ENCODE measurements at places on chromosomes 2 and 18.

- DNase-seq, result no peak
Measured at GRCh38 chr2:158644139-158644538, 151.0 kb upstream of the DAPL1 start.

DNA sequence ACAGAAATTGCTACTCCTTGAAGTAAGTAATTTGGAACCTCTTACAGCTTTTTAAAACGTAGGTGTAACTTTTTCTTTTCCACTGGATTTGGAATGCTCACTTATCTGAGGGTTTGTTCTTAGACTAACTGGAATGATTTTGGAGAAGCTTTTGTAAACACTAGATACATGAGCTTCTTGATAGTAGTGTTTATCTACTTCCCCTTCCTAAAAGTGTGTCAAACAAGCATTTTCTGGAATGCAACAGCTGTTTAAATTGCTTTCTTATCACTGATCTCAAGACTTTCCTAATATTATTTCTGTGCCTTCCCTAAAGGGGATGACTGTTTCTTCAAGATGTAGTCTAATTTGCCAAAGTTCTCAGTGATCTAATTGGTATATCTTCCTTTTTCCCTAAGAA, 282.6 kb downstream of the CCDC178 start:
- no peak for DNase-seq

DNA sequence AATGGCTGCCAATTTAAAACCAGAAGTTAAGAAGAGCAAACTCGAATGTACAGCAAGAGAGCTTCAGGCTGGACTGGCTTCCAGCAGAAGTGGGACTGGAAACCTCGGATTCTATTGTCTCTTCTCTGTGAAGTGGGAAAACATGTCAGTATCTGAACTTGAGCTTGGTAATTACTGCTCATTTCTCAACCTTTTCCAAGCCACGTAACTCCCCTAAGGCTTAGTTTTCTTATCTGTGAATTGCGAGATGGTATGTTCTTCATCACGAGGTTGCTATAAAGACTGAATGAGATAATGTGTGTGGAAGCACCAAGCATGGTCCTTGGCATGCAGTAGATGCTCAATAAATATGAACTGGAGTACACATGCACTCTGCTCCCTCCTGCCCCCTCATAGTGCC, 259.4 kb upstream of the SPRED2 start:
- no peak for DNase-seq

- DNase-seq, result no peak
Measured at GRCh38 chr18:64119916-64120315, 29.0 kb downstream of the LINC00305 start.

GRCh38 chr2:70565039-70565731, 11.6 kb upstream of the TGFA start:
- DNase-seq, result no peak

GRCh38 chr18:31738460-31739407, 21.9 kb downstream of the SLC25A52 start:
- no peak for DNase-seq

DNA sequence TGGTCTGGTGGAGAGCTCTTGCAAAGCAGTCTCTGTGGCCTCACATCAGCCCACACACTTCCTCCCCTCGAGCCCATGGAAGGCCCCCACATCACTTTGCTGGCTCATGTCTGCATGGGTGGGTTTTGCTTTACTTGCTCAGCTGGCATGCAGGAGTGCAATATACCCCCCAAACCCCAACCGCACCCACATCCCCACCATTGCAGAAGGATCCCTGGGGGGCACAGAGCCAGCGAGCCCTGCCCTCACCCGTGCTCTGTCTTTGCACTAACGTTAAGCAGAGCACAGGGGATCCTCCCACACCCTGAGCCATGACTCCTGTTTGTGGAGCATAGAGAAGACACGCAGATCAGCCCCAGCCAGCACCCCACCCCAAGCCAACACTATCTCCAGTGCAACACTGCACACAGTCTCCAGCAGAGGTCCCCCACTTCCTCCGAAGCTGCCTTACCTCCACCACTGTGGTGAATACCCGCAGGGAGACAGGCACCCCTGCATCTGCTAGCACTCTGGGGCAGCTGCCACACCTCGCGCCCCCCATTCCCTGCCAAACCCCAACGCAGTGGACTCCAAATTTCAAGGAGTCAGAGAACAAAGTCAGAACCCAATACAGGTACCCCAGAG, 177.8 kb upstream of the RGPD4 start:
- DNase-seq, result no peak

DNA sequence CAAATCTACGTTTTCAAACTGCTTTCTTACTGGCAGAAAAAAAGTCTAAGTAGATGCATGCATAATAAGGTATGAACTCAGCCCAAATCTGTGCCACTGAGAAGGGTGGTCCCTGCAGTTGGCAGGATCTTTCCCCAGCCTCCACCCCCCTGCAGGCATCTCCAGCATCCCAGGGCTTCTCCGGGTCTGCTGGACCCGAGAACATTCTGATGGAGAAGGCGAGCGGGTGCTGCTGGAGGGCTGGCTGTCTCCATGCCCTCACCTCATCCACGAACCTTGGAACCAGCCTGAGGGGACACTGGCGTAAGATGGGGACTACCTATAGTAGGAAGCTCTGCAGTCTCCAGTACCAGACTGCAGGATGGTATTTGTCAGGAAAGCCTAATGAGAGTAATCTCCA, 198.9 kb downstream of the HDAC4 start:
- no peak for DNase-seq

GRCh38 chr18:21449367-21450290, 150.9 kb downstream of the ESCO1 start:
- DNase-seq, result no peak

- no peak for DNase-seq
Measured at GRCh38 chr2:141199711-141200110, 931.1 kb downstream of the LRP1B start.

- DNase-seq, result no peak
Measured at GRCh38 chr2:172472446-172473033, 45.2 kb downstream of the ITGA6 start.

DNA sequence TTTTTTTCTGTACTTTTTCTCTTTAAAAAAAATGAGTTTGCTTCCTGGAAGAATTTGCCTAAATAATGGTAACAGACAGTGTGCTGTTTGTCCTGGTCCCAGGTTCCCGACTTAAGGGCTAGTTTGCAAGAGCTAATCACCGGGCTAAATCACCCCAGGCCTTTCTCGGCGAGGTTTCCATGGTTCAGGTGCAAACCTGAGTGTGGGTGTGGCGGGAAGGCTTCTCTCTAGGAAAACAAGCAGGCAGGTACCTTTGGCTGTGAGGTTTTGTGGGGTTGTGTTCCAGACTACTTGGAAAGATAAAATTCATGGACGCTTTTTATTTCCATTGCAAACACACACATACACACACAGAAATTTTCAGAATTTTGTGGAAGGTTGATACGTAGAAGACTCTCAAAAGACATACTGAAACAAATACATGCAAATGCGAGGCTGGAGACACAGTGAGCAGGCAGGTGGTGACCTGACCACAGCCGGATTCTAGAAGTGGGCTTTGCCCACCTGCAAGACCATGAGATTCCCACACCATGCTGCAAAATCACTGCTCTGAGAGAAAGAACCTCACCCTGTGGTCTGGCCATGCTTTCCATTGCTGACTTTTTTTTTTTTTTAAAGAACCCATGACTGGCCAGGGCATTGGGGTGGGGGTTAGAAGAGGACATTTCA, 815 bp downstream of the CNDP1 start:
- DNase-seq, result no peak

DNA sequence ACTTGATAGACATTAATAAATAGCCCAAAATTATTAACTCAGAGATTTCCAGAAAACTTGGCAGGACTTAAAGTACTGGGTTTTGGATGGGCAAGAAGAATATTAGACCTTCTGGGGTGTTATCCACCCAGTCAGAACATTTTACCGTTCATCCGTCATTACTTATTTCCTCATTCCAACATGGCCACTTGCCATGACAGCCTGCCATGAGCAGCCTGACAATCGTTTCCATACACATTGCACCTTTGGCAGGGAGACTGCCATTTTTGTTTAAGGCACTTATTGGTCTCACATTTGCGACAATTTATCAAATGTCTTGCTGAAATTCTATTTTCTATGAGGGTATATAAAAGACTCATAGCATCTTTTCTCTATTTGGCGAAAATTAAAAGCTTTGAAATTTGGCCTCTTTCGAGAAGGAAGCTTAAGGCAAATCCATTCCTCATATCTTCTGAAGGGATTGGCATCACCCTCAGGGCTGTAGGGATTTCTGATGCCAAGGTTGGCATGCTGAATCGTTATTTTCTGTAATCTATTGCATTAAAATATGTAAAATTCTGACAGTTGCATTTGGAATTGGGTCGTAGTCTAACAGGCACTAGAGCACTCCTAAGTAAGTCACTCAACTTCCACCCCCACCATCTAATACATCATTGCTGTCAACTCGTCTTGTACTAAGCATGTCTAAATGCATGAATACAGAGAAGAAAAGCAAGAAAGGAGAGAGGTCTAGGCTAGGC, 406.3 kb upstream of the PIK3C3 start:
- DNase-seq, result no peak

DNA sequence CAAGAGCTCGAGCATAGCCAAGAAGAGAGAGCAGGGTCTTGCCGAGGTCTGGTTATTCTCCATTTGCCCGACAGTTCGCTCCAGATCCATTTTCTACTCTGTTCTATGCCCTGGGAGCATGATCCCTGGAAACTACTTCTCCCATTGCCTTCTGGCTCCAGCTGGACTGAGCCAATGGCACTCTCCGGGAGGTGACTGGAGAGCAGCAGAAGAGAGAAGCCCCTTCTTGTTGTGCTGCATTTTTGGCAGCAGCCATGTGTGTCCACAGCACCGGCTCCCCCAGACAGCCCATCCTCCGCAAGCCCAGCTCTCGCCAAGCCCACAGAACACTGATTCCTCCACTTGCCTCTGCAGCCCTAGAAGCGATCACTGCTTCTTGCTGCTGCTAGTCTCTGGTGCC, 345.5 kb downstream of the TNS1 start:
- DNase-seq, result no peak

DNA sequence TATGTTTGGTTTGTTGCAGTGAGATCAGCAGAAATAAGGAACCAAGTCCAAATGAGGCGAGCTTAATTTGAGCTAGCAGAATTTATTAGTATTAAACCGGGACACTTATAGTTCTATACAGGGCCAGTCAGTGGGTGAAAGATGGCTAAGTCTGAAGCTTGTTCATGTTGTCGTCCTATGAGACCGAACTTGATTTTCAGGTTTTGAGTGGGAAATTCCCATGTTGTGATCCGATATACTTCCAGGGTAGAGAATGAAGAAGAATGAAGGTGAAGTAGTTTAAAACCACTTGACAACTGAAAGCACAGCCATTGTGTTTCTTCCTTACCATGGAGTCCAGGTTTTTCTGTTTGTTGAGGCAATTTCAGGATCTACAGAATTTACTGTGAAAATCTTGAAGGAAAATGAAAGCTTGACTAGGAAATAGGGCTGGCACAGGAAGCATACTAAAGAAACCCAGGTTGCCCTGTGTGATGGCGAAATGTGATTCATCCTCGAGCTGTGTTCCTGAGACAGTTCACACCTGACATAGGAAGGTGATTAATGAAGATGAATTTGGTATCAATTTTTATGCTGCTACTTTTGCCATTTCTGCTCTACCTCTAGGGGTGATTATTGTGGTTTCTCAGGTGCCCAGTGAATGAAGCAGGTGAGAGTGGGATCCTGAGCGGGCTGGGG, 37.6 kb upstream of the MGAT5 start:
- no peak for DNase-seq

DNA sequence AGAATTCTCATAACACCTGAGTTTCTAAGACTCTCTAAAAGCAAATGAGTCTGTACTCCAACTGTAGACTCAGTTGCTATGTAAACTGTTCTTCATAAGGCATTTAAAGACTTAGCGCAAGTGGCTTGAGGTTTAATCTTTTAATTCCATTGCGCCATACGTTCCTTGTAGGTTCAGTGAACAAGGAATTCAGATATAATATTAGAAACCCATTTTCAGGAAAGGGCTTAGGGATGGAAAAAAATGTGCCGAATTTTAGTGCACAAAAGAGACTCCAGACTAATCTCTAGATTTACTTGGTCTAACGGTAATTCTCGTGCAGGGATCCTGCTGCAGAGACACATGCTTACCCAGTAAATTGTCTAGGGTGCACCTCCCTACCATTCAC, 268.9 kb upstream of the TANK start:
- DNase-seq, result no peak

DNA sequence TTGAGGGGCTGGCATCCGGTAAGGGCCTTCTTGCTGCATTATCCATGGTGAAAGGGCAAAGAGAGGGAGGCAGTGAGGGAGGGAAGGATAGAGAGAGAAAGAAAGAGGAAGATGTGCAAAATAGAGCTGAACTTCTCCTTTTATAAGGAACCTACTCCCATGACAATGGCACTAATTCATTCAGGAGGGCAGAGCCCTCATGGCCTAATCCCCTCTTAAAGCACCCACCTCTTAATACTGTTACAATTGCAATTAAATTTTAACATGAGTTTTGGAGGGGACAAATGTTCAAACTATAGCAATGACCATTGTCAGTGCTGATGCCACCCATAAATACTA, 60.2 kb downstream of the CXCR4 start:
- DNase-seq, result no peak

- no peak for DNase-seq
Measured at GRCh38 chr2:69449906-69450305, 12.7 kb upstream of the NFU1 start.

DNA sequence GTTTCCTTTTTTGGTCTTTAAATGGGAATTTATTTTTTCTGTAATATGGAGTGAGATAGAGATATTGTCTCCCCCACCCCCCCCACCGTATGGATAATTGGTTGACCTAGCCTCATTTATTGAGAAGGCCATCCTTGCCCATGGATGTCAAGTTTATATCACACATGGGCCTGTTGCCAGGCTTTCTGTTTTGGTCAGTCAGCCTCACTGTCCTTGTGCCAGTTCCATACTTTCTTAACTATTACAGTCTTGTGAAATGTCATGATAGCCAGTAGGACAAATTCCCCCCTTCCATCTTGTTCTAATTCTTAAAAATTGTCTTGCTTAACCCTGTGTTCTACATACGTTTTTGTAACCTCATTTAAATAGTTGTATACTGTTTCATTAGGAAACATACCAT, 12.5 kb downstream of the BABAM2 start:
- DNase-seq, result peak; percentile 16

GRCh38 chr2:186422226-186422625, 63.8 kb upstream of the ZC3H15 start:
- no peak for DNase-seq
